ENCODE measurements at places on chromosomes 1 and 21. TPM values are rescaled to one million over a fixed set of nuclear protein-coding genes. Genes with fewer than 3 reads are reported as not detected.

DNA sequence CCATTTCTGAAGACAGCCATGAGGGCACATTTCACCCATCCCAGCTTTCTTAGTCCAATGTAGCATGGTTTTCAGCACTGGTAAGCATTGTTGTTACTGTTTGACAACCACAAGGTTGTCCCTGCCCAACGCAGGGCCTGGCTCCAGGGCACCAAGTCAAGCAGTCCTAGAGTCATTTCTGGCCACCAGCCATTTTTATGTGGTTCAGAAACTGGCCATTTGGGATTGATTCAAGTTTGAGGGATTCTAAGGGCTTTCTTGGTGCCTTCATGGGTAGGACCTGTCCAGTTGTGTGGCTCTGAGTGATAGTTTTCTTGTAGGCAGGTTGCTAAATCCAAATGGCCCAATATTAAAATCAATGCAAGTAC, 535.4 kb upstream of the USP24 start:
- no peaks in the 10 kb centered on the region for H3K27me3 ChIP-seq
- no peaks in the 10 kb centered on the region for H3K4me1 ChIP-seq
- no peak overlapping the region for H3K4me3 ChIP-seq
- DNase-seq, result no peak
- no peak overlapping the region for H3K27ac ChIP-seq

SLC30A10 gene
- not detected for total RNA-seq

DNA sequence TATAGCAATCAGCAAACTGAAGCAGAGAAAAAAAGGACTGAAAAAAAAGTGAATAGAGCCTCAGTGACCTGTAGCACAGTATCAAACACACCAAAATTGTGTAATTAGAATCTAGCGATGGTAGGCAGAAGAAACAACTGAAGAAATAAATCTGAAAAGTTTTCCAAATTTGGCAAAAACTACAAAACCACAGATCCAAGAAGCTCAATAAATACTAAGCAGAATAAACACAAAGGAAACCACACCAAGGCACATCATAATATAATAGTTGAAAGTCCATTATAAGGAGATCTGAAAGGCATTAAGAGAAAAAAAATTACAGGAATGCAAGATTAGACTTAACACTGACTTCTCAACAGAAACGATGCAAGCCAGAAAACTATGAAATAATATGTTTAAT, 7.1 kb upstream of the IL12RB2 start:
- H3K4me3 ChIP-seq, result no peak overlapping the region
- no peak overlapping the region for H3K27ac ChIP-seq
- no peaks in the 10 kb centered on the region for H3K4me1 ChIP-seq
- H3K27me3 ChIP-seq, result no peaks in the 10 kb centered on the region
- no peak for DNase-seq

RNF207 gene
- total RNA-seq, result 23.1 TPM

- peak; percentile 73 for DNase-seq
- H3K27me3 ChIP-seq, result no peaks in the 10 kb centered on the region
- peaks cover 6% of the 10 kb centered on the region for H3K4me1 ChIP-seq
- no peak overlapping the region for H3K4me3 ChIP-seq
Measured at GRCh38 chr1:208043691-208044181, 132.8 kb upstream of the CD34 start.

CAPN9 gene
- not detected for total RNA-seq

- H3K4me3 ChIP-seq, result no peak overlapping the region
- no peaks in the 10 kb centered on the region for H3K27me3 ChIP-seq
- no peaks in the 10 kb centered on the region for H3K36me3 ChIP-seq
- H3K27ac ChIP-seq, result no peak overlapping the region
- H3K4me1 ChIP-seq, result no peaks in the 10 kb centered on the region
- DNase-seq, result no peak
Measured at GRCh38 chr1:171814692-171815091, 26.6 kb upstream of the DNM3 start.

- H3K27ac ChIP-seq, result no peak overlapping the region
- no peak overlapping the region for H3K4me3 ChIP-seq
- no peaks in the 10 kb centered on the region for H3K27me3 ChIP-seq
- DNase-seq, result no peak
Measured at GRCh38 chr1:147473733-147474049, 67.6 kb upstream of the BCL9 start.

- no peak overlapping the region for H3K4me3 ChIP-seq
- no peak for DNase-seq
- no peaks in the 10 kb centered on the region for H3K36me3 ChIP-seq
- H3K4me1 ChIP-seq, result no peaks in the 10 kb centered on the region
- H3K27ac ChIP-seq, result no peak overlapping the region
- no peaks in the 10 kb centered on the region for H3K27me3 ChIP-seq
Measured at GRCh38 chr1:192824511-192824910, 15.7 kb downstream of the RGS2 start.

LY9 gene
- total RNA-seq, result not detected

OR2G6 gene
- total RNA-seq, result not detected

CFHR5 gene
- total RNA-seq, result not detected

DNA sequence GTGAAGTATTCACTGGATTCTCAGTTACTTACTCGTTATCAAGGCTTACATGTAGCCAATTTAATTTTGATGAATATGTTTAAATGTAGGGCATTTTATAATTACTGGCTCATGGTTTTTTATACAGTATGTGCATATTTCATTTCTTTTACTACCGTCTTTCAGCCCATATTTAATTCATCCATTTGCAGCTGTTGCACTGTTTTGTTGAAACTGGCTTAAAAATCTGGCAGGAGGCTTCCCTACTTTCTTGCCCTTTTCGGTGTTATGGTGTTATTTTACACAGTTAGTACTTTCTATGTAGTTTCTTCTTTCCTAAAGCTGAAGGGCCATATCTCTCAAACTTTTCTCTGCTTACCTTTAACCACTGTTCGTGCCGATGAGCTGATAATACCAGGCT, 54.2 kb downstream of the ITSN1 start:
- H3K4me1 ChIP-seq, result peaks cover 2% of the 10 kb centered on the region
- no peak overlapping the region for H3K27ac ChIP-seq
- H3K27me3 ChIP-seq, result no peaks in the 10 kb centered on the region
- DNase-seq, result no peak
- no peaks in the 10 kb centered on the region for H3K36me3 ChIP-seq

DNA sequence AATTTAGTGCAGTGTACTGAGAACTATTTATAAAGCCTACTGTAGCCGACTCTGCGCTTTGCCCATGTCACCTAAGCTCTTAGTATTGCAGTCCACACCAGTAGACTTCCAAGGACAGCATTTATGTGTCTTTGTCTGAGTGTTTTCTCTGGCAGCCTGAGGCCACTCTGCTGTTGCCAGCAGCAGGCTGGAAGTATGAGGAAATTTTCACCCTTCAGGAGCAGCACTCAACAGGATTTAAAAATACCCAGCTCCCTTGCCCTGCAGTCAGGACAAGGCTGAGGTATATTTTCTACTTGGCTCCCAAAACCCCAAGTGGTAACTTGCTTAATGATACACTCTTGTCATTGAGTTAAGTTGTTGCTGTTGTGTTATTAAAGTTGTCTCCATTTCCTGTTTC, 230.1 kb downstream of the SRGAP2C start:
- H3K36me3 ChIP-seq, result no peaks in the 10 kb centered on the region
- no peaks in the 10 kb centered on the region for H3K4me1 ChIP-seq
- H3K27ac ChIP-seq, result no peak overlapping the region
- DNase-seq, result no peak
- no peak overlapping the region for H3K4me3 ChIP-seq

GRCh38 chr1:117967477-117967876, 37.9 kb downstream of the WDR3 start:
- DNase-seq, result no peak
- no peak overlapping the region for H3K27ac ChIP-seq
- no peaks in the 10 kb centered on the region for H3K4me1 ChIP-seq
- H3K27me3 ChIP-seq, result no peaks in the 10 kb centered on the region
